ENCODE measurements at places on chromosomes 6 and 20.
A peak's percentile ranks its signal among the peaks of the same experiment; 100 is the strongest.

DNA sequence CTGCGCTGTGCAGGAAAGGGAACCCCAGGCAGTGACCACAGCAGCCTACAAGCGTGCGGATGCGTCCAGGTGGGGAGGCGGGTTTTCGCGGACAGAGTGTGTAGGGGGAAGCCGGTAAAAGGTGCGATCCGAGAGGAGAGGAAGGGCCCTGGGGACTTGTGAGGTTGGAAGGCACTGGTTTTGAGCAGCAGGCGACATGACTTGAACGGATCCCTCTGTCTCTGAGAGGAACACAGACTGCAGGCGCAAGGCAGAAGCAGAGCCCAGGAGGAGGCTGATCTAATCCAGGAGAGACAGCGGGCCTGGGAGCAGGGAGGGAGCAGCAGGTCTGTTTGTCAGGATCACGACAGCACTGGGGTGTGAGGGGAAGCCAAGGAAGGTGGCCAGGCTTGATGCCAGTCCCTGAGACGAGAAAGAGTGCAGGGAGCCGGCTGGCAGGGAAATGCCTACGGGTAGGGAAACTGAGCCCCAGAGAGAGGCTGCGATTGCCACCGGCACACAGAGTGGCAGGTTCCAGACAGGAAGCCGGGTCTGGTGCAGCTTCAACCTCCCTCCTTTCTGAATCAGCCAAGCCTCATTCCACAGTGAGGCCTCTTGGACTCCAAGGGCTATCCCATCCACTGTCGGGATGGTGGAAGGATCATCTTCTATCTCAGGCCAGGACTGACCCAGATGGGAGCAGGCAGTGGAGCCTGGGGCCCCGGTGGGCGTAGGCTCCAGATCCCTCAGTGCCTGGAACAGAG, 57.1 kb downstream of the HNF4A start:
- DNase-seq = peak; percentile 46

DNA sequence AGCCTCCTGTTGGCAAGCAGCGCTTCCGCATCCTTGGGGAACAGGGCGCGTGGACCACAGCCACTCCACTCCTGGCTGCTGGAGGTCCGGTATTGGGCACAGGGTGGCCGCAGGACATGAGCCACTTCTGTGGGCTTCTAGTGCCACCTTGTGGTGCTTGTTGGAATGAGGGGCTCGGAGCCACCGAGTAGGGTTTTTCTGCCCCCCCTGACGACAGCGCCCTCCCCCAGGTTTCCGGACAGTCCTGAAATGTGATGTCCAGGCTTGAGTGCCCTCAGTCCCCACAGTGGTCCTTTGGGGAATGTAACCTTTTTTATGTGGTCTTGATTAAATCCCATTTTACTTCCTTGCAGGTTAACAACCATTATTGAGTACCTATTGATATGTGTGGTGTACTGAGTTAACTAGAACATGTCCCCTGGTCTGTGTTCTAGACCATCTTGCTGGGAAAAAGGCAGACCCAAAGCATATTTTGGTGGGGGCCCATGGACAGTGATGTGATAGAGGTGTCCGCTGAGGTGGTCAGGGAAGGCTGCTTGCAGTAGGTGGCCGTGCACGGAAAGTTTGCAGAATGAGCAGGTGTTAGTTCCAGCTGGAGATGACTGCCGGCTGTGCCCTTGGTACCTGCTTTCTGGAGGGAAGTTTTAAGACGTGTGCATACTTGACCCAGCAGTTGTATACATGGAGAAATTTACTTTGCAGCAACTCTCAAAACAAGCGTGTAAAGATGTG, 70.0 kb downstream of the PTPN1 start:
- DNase-seq = peak; percentile 95

- no peak for DNase-seq
Measured at GRCh38 chr6:152313542-152314482, 323.4 kb downstream of the SYNE1 start.

GRCh38 chr6:158323561-158323958, 11.3 kb downstream of the TULP4 start:
- DNase-seq = no peak

GRCh38 chr6:13859871-13860555, 45.7 kb upstream of the MCUR1 start:
- DNase-seq = no peak

DNA sequence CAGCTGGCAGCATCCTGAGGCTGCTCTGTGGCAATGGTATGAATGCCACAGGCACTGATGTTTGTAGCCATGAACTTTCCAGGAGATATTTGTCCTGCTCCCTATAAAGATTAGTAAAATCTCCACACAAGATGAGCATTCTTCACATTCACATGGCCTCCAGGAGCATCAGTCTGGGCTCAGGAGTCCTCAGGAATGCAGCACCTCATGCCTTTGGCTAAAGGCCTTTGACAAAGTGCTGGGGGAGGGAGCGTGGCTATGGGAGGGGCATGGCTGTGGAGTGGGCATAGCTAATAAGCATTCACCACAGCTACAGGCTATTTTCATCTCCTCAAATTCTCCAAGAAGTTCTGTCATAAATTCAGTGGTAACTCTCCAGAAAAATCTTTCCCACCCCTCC, 90.5 kb upstream of the LY86 start:
- no peak for DNase-seq

- no peak for DNase-seq
Measured at GRCh38 chr6:32179766-32180405, 1.7 kb downstream of the RNF5 start.

GRCh38 chr6:30889921-30890645, 5.8 kb downstream of the DDR1 start:
- DNase-seq = peak; percentile 28

GRCh38 chr6:47047479-47048407, 5.6 kb upstream of the ADGRF1 start:
- DNase-seq = peak; percentile 30

DNA sequence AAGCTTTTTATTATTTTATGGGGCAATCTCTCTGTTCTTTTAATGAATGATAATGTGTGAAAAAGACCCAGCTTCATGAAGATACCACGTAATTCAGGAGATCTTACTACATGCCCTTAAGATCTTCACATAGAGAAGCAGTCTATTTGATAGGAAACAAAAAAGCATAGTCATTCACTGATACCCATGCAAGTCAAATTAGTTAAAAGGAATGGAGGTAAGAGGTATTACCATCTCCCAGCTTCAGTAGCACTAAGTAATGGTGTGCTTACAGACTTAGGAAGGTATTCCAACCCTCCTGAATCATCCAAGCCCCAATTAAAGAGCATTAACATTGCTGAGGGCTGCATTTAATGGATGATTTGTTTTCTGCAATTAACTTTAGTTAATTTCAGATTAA, 364.7 kb downstream of the SYNE1 start:
- no peak for DNase-seq

- peak; percentile 37 for DNase-seq
Measured at GRCh38 chr6:116572162-116572561, 858 bp downstream of the RWDD1 start.

DNA sequence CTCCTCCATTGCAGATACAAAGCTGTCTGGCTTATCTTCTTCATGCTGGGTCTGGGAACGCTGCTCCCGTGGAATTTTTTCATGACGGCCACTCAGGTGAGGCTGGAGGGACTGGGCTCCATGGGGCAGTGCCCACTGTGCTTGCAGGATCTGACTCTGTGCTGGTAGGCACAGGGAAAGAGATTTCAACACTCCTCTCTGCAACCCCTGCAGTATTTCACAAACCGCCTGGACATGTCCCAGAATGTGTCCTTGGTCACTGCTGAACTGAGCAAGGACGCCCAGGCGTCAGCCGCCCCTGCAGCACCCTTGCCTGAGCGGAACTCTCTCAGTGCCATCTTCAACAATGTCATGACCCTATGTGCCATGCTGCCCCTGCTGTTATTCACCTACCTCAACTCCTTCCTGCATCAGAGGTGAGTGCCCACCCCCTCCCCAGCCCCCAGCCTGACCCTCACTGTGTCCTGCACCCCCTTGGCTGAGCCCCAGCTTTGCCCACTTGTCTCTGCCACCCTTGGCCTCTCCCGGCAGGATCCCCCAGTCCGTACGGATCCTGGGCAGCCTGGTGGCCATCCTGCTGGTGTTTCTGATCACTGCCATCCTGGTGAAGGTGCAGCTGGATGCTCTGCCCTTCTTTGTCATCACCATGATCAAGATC, 6.1 kb downstream of the SLC29A1 start:
- peak; percentile 22 for DNase-seq

GRCh38 chr6:136326038-136326553, 36.5 kb upstream of the BCLAF1 start:
- DNase-seq = no peak

DNA sequence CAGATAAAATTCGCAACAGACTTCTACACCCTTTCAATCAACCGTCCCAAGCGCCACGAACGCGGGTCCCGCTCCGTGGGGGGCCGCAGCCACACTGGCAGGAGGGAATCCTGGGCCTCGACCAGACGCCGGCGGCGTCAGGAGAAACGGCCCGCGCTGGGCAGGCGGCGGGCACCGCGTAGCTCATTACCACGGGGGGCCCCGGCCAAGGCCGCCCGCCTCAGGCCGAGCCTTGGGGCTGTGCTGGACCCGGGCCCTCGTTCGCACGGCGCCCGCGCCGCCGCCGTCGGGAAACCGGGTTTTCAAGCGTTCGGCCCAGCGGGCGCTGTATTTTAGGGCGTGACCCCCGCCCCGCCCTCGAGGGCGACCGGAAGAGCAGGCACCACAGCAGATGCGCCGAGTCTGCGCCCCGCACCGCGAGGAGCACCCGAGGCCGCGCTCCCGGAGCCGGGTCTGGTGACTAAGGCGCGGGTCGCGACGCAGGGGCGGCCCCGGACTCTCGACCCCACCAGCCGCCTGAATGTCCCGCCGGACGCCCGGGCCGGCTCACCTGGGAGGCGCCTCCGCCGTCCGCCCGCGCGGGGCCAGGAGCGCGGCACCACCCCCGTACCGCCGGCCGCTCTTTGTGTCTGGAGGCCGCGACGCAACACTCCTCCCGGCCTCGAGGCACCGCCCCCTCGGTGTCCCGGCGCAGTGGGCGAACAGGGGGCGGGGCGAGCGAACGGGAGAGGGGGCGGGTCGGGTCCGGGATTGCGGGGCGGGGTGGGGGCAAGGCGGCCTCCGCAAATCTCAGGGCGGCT, at the start of gene NINL:
NINL (minus strand) TSS at position 627 of the 800 bp plus-strand sequence. CDS start 58,944 bp downstream, outside the sequence.
- DNase-seq = peak; percentile 98

GRCh38 chr20:59325142-59325523, 24.7 kb downstream of the EDN3 start:
- DNase-seq = no peak

- DNase-seq = peak; percentile 26
Measured at GRCh38 chr6:34242252-34243130, 5.8 kb downstream of the HMGA1 start.

GRCh38 chr6:6515691-6516607, 72.6 kb upstream of the LY86 start:
- DNase-seq = no peak

Measured in H7 (cell line).